ENCODE measurements at places on chromosomes 6 and 20. TPM values are rescaled to one million over a fixed set of nuclear protein-coding genes. Genes with fewer than 3 reads are reported as not detected.
A peak's percentile ranks its signal among the peaks of the same experiment; 100 is the strongest.

- no peak for DNase-seq
Observed at GRCh38 chr20:51108638-51109363, 85.9 kb upstream of the KCNG1 start.

DNA sequence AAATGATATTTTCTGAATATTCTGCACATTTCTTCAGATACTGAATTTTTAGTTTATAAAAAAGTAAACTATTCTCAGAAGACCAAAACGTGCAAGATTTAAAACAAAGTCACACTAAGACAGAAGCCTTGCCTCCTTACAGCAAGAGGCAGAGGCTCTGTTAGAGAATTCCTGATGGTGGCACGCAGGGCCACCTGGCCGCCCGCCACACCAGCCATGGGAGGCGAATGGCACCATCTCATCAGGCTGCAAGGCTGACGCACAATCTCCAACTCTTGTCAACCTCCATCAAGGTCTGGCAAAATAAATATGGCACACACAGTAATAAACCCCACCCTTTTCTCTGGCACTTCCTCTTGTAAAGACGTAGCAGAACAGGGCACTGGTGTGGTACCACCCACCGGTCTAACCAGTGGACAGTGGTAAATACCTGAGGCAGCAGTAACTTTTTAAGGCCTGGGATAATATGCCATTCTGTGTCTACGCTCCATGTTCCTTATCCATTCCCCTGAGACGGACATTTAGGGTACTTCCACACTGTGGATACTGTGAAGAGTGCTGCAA, 111.4 kb downstream of the WDR27 start:
- DNase-seq = no peak

DNA sequence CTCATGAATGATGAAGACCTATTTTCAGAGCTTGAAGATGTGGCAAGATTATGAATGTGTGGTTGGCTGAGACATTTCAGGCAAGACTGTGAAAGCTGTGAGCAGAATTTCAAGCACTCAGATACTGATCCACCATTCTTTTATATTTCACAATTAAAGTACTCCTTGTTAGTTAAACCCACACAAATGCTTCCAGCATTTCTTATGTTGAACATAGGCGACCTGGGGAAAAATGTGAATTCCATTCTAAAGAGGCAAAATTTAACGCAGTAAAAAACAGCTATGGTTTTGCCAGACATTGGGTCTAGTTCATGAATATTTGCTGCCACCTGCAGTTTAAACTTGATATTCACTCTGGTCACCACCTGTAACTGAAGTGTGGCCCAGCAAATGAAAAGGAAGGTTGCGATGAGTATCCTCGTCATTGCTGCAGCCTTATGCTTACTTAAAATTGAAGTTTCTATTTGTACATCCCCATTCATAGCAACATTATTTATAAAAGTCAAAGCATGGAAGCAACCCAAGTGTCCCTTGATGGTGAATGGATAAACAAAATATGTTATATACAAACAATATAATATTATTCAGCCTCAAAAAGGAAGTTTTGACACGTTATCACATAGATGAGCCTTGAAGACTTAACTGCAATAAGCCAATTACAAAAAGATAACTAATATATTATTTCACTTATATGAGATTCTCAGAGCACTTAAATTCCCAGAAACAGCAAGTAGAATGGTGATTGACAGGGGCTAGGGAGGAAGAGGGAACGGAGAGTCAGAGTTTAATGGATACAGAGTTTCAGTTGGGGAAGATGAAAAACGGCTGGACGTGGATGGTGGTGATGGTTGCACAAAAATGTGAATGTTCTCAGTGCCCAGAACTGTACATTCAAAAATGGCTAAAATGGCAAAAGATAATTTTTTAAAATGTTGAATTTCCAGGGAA, 32.4 kb upstream of the FAM184A start:
- DNase-seq = peak; percentile 16

- peak; percentile 57 for DNase-seq
Observed at GRCh38 chr20:36827541-36828279, 48.2 kb upstream of the TLDC2 start.

DNA sequence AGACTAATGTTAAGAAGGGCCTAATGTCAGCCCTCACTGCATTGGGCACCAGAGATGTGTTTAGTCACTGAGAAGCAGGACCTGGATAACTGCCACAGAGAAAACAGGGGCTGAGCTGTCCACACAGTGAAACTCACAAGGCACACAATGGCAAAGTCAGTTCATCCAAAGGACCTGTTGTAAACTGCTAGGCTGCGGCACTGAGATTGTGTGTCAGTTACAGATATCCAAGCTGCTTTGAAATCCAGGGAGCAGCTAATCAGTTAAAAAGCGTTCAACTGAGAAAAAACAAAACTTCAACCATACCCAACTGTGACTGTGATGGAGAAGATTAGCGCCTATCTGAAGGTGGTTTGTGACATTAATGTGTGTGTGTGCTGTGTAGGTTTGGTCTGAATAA, 27.8 kb upstream of the TMEM14A start:
- no peak for DNase-seq

DNA sequence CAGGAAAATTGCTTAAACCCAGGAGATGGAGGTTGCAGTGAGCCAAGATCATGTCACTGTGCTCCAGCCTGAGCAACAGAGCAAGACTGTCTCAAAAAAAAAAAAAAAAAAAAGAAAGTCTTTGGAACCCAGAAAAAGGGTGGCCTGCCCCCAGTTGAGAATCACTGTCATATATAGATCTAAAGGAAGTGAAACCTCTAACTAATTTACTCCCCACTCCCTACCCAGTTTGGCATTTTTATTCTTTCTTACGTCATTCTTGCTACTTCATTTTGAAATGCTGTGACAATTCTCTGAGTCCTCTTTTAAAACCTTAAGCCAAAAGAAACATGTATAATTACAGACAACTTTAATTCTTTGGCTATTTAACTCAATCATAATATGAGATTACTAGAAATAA, 254.8 kb downstream of the CDC5L start:
- no peak for DNase-seq

DNA sequence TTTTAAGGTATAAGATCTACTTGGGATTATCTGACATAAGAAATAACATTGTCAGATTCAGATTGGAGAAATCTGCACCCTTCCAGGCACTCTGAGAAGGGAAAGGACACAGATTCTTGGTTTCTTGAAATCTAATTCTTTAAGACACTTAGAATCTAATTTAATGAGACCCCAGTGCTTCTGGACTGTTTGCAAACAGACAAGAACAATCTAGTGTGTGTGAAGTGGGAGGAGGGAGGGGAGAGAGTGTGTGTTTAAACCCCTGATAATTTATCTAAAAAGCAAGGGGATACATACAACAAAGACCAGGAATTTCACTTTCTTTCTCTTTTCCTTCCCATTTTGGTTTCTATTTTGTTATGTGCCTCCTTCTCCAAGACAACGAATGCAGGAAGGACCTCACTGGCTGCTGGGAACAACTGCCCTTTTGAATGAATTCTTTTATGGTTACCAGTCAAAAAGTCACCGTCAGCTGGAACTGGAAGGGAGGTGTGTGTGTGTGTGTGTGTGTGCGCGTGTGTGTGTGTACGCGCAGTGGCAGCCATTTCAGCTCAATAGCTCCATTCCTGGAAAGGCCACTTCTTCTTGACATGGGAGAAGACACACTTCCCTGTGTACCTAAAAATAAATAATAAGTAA, 129.4 kb downstream of the BCAS1 start:
- DNase-seq = peak; percentile 52

DNA sequence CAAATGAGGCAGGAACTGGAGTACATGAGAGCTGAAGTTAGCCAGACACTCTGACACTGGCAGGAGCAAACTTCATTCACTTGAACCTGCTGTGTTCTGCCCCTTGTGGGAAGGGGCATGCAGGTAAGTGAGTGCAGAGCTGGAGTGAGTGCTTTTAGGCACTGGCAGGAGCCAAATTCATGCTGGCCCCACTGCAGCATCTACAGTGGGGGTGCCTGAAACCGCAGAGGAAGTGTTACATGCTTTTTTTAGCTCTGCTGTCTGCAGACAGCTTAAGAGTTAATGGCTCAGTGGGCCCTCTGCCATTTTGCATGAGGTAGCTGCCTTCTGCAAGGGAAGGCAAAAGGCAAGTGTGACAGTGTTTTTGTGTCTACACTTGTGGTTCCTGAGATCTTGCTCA, 167.9 kb upstream of the SYNCRIP start:
- DNase-seq = no peak

- DNase-seq = peak; percentile 88
Observed at GRCh38 chr20:50304501-50304856, 113.8 kb downstream of the CEBPB start.

DNA sequence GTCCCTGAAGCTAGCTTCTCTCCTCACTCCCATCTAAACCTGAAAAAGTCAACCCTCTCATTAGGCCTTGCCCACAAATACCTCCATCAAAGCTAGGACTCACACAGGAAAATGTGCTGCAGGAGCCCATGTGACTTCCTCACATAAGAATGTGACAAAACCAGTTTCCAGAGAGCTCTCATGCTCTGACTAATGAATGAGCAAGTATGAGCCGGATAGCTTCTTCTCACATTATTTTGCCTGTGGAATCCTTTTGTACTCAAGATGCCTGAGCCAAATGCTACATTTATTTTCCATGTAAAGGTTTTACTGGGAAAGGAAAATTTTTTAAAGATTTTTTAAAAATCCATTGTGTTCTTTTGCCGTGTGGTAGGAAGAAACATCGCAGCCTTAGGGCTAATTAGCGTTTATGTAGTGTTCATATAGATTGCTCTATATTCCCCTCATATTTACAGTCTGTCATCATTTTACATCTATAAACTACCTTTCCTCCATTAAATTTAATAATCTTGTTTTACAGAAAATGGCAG, 68.6 kb upstream of the CCN6 start:
- no peak for DNase-seq

GRCh38 chr6:6379573-6379972, 59.1 kb upstream of the F13A1 start:
- no peak for DNase-seq

The ABHD16B gene
- not detected for total RNA-seq

- peak; percentile 82 for DNase-seq
Observed at GRCh38 chr6:14706378-14706929, 539.4 kb upstream of the JARID2 start.

DNA sequence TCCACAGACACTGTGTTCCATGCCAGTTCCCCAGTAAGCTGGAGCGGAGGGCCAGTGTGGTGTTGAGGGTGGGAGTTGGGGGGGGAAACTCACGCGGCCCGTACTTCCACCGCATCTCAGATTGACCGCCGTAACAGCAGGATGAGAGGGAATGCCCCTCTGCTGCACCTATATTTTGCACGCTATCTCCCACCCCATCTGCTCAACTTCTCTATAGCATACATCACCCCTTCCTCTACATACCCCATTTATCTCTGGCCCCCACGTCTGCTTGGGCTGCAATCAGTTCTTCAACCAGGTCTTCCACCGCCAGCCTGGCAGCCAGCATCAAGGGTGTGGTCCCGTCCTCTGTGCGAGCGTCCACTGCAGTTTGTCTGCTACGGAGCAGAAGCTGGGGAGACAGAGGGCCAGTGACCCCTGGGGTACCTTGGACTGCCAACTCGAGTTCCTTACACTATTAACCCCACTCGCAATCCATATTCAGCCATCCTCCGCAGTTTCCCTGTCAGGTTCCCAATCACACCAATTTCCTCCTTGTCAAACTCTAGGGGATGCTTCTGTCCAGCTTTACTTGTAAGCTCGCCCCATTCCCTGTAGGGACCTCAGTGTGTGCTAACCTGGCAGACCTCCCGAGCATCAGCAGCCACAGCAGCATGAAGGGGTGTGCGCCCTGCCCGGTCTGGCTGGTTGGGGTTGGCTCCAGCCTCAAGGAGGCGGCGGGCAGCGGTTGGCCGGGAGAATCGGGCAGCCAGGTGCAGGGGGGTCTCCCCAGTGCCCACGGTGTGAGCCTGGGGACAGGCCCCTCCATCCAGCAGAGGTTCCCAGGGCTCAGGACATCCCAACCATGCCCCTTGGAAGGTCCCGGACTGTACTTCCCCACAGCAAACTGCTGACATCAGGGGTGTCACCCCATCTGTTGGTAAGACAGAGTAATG, 4.5 kb upstream of the GPSM3 start:
- peak; percentile 61 for DNase-seq

The APOBEC2 gene
- total RNA-seq = 253 TPM

GRCh38 chr6:98957450-98957849, 9.7 kb upstream of the FBXL4 start:
- no peak for DNase-seq

The PGK2 gene
- not detected for total RNA-seq

The LHFPL5 gene
- not detected for total RNA-seq

DNA sequence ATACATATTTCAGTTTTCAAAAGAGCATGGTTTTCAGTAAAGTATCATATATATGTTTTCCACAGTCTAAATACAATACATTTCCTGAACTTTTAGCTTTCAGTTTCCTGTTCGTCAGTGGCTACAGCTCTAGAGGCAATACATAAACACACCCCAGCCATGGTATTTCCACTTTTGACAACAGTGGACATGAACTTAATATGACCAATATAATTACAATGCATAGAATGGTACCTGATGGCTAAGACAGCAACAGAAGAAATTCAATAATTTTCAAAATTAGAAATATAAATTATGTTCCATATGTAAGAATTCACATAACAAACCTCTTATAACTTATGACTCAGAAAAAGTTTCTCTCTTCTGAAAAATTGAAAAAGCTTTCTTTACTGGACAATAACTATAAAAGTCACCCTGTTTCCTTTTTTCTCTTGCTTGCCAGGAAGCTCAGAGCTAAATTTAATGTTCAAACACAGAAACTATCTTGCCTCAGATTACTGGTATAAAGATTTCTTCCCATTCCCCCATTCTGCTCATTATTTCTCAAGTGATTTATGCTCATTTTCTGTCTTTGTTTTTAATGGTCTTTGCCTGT, 19.2 kb downstream of the FKBP5 start:
- no peak for DNase-seq

GRCh38 chr20:4728120-4728760, 6.5 kb downstream of the PRND start:
- DNase-seq = no peak

- DNase-seq = no peak
Observed at GRCh38 chr6:55528624-55529023, 50.4 kb downstream of the HMGCLL1 start.

- no peak for DNase-seq
Observed at GRCh38 chr6:72905705-72906478, 284.0 kb downstream of the KCNQ5 start.

GRCh38 chr6:117906507-117906957, 532 bp upstream of the SLC35F1 start:
- DNase-seq = no peak

DNA sequence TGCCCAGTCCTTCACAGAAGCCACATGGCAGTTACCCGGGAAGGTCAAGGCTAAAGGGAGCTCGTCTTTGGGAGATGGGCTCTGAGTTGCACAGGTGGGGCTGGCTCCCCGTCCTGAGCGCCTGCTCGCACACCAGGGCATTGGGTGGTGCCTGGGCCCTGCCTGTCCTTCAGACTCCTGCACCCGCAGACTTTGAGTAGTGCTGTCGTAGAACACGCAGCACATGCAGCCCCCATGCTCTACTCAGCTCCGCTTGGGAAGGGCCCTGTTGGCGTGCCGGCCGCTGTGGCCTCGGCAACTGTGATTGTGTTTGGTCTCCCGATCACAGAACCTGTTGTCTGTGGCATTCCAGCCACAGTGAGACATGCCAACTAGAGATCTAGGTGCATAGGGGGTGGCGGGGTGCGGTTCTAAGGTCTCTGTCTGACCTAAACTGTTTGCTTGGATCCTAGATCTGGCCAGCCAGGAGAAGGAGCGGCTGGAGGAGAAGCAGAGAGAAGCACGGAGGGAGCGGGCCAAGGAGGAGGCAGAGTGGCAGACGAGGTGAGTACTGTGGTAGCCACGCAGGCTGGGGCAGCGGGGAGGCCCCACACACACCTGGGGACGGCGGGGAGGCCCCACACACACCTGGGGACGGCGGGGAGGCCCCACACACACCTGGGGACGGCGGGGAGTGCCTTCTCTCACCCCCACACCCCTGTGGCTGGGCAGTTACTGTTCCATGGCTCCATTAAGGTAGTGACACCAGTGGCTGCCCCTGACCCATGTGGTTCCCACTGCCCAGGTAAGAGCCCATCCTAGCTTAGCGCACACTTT, 11.3 kb upstream of the ADRM1 start:
- no peak for DNase-seq
